ENCODE measurements at places on chromosomes 11 and 22.

DNA sequence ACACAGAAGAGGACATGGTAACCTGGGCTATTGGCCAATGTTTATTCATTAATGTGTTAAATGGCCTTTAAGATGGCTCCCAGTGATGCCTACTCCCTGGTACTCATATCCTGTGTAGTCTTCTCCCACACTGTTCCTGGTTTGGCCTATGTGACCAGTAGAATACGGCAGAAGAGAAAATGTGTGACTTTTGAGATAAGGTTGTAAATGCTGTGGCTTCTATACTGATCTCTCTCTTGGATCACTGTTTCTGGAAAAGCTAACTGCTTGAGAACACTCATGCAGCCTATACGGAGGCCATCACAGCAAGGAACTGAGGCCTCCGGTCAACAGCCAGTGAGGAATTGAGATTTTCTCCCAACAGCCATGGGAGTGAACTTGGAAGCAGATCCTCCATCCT lies 24.1 kb downstream of the MAML2 start:
- no peak for DNase-seq

GRCh38 chr11:64102005-64102738 lies 63.7 kb downstream of the MACROD1 start:
- no peak for DNase-seq

DNA sequence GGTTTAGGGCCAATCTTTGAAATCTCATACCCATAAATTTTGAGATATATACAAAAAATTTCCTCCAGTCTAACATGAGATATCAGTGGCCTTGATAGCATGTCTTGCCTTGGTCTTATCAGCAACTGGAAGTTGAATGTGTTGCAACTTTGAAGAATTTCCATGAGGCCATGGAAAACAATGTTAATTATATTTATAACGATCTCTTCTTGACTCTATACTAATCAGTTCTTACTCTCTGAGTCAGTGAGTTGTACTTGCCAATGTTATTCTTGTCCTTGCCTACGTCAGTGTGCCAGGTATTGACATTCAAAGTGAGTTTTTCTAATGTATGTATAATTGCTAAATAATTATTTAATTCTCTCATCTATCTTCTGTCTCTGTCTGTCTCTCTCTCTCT lies 535.1 kb downstream of the KCNA4 start:
- no peak for DNase-seq

GRCh38 chr11:2091786-2092463 lies 47.3 kb downstream of the IGF2 start:
- no peak for DNase-seq

- peak; percentile 63 for DNase-seq
Observed at GRCh38 chr11:34644669-34645406, 23.9 kb downstream of the EHF start.

GRCh38 chr11:45051621-45052020 lies 94.8 kb upstream of the PRDM11 start:
- DNase-seq: no peak

DNA sequence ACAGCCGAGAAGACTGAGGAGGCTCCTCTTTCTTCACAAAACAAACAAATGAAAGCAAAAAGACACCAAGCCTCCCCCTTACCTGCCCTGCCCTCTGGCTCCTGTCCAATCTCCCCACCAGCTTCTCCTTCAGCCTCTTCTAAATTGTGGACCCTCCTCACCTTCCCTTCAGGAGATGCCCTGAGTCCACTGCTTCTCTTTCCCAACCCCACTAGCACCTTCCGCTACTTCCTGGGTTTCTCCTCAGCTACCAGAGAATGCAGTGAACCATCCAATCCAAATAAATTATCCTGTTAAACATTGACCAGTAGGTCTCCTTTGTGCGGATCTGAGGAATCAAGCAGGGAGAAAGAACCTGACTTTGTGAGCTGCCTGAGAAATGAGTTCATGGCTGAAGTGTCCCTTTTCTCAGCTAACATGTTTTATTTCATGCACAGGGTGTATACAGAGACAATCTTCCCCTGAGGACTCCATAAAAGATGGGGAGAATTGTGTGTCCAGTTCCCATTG lies 63.2 kb upstream of the VPREB1 start:
- DNase-seq: no peak

DNA sequence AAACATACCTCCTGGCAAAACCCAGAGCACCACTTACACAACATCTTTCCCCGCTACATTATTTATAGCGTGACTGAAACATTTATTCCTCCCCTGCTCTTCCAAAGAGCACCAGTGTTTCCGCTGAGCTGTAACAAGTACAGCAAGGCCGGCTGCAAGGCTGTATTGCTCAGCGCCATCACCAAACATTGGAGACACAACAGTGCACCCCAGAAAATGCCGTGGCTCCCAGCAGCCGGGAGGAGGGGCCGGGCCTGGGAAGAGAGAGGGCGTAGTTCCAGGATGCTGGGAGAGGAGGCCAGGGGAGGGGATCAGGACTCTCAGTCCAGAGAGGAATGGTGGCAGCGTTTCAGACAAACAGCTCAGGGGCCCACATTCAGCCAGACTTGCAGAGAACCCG lies 133.2 kb downstream of the DSCAML1 start:
- DNase-seq: no peak

- DNase-seq: no peak
Observed at GRCh38 chr11:106021181-106021966, 666 bp downstream of the MSANTD4 start.

DNA sequence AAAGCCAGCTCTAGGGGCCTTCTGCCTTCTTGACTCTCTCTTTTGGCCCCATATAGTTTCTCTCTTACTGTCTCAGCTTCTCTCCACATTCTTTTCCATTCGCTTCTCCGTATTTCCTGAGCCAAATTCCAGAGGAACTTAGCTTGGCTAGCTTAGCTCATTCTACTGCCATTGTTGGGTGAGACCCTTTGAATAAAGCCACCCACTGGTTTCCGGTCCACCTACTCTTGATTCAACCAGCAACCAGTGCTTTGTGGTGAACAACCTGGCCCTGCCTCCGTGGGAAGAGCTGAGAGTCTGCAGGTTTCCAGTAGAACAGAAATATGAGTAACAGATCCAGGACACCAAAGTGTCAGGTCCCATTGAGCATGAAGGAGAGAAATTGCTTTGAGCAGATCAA lies 81.3 kb upstream of the ARHGAP20 start:
- DNase-seq: no peak

GRCh38 chr11:104531075-104531474 lies 367.1 kb upstream of the PDGFD start:
- DNase-seq: no peak

- no peak for DNase-seq
Observed at GRCh38 chr11:110028921-110029320, 64.3 kb upstream of the ZC3H12C start.

- DNase-seq: no peak
Observed at GRCh38 chr22:47850644-47851151, 1088.2 kb downstream of the TBC1D22A start.

GRCh38 chr11:60164550-60165075 lies 18.3 kb downstream of the MS4A6A start:
- no peak for DNase-seq

DNA sequence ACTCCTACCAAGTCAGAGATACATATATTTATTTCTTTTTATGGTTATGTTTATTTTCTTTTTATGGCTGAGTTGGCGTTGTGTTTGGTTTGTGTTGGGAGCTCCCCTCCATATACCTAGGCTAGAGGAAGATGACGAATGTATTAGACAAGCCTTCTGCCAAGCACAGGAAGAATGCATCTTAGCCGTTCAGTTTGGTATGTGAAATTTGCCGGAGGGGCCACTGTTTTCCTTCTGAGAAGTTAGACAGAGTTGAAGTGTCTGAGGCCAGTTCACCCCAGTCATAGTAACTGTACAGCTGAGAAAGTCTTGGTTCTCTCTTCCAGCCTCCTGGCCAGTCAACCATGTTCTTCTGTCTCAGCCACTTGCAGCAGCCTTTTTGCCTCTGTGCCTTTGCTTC lies 29.8 kb downstream of the TEAD1 start:
- peak; percentile 41 for DNase-seq

DNA sequence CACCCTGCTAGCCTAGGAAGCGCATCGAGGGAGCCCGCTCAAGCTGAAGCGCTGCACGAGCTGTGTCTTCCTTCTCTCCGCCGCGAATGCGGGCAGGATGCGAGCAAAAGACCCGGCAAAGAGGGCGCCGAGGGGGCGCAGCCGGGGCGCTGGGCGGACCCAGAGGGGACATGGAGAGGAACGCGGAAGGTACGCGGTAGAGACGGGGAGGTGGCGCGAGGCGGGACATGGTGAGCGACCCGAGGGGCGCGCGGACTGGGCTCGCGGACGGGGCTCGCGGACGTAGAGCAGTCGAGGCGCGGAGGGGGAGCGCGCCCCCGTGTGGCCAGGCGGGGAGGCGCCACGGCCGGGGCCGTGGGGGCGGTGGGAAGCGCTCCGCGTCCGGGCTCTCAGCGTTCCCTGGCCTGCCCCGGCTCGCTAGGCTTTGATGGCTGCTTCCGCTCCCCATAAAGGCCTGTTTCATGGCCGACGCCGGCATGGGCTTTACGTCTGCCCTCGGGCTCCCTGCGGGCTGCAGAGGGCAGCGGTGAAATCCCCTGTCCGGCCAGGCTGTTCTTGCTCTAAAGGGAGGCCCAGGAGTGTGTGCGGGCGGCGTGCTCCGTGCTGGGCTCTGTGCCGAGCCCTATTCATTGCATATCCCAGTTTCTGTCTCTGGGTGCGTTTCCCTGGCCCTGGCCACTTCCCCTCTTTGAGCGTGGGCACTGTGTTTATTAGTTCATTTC lies 31.2 kb upstream of the TRIM29 start:
- peak; percentile 74 for DNase-seq

DNA sequence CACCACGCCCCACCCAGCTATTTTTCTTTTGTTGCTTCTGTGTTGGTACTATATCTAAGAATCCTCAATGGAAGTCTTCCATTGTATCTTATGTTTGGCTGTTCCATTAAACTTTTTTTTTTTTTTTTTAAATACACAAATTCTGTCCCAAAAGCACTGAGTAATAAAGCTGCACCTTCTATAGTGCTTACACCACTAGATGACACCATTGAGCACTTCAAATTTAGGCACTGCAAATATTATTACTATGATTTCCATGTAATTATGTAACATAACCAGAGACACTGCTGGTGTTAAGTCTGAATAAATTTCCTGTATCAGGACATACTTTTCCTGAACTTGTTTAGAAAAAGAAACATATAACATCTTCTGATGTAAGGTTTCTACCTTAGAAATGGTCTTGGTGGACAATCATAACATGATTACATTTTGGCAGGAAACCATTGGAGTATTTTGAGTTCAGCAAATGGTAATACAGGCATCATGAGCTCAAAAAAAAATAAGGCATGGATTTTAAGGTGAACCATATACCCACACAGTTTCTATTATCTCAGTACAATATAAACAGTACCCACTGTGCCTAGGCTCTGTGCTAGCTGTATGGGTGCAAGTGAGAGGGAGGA lies 110.5 kb downstream of the ATG16L2 start:
- peak; percentile 15 for DNase-seq

- no peak for DNase-seq
Observed at GRCh38 chr11:3154001-3154599, 11.0 kb downstream of the OSBPL5 start.

GRCh38 chr11:592501-592900 lies 16.2 kb downstream of the PHRF1 start:
- DNase-seq: no peak

GRCh38 chr11:117588166-117588810 lies 208.7 kb downstream of the DSCAML1 start:
- no peak for DNase-seq

GRCh38 chr11:32400670-32401369 lies 34.5 kb downstream of the WT1 start:
- DNase-seq: no peak

DNA sequence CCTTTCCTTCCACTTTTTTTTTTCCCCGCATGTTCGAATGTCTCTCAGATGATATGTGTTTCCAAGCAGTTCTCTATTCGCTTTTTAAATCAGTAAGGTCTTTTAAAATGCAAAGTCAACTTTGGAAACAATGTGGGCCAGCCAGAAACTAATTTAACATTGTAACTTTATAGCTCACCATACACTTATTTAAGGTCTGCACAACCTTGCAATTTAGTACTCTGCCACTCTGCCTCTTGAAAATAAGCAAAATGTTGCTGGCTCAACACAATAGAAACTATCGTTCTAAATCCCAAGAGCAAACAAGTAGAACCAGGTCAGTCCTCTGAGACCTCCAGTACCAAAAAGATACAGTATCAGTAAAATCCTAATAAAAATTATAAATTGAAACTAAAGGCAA lies 109.0 kb downstream of the SIK3 start:
- DNase-seq: no peak

DNA sequence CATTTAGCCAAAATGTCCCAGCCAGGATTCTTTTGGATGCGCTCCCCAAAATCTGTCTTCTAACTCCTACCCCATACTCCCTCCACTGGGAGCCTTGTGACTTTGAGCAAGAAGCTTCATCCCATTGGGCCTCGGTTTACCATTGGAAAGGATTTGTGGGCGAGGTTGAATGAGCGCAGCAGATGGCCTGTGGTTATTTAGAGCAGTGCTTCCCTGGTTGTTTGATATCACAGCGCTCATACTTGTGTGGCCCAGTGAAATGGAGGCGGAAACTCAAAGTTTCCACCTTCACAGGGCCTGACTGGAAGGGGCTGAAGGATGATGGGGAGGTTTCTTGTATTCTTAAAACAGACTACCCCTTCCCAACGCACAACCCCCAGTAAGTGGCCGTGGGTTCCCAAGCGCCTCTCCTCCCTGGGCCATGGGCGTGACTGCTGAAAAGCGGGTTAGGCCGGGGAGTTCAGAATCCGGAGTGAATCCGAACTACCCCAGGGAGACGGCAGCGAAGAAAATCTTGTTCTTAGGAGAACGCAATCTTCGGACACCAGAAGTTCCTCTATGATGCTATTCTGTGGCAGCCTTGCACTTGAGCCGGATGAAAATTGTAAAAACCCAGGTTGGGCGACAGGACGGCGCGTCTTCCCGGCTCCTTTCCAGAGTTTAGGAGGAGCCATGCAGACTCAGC lies 1.2 kb upstream of the ATF4 start:
- peak; percentile 72 for DNase-seq

- DNase-seq: no peak
Observed at GRCh38 chr11:115985896-115986295, 481.7 kb upstream of the CADM1 start.

DNA sequence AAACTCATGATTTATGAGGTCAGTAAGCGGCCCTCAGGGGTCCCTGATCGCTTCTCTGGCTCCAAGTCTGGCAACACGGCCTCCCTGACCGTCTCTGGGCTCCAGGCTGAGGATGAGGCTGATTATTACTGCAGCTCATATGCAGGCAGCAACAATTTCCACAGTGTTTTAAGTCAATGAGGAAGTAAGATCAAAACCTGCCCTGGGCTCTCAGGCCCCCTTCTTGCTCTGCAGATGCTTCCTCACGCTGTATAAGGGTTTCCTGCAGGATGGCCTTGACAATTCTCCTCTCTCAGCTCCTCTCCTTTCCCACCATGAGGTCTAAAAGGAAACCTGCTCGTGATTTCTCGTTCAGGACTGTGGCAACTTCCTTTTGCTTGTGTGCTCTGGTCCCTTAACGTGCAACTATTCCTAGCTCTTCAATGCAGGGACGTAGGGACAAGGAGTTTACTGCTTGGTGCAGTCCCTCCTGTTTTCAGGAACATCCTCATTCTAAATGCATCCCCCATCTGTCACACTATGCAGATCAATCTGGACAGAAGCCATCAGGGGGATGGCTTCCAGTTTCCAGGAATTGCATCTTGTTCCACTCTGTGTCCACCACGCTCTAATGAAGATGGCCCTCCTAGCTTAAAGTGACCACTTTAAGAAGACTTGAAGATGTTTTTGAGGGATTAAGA lies 64.3 kb upstream of the IGLL5 start:
- DNase-seq: no peak

GRCh38 chr11:29809121-29809520 lies 207.7 kb downstream of the KCNA4 start:
- DNase-seq: no peak

- no peak for DNase-seq
Observed at GRCh38 chr11:28505232-28505631, 397.0 kb downstream of the METTL15 start.
